ENCODE measurements at places on chromosomes 1 and 21.

DNA sequence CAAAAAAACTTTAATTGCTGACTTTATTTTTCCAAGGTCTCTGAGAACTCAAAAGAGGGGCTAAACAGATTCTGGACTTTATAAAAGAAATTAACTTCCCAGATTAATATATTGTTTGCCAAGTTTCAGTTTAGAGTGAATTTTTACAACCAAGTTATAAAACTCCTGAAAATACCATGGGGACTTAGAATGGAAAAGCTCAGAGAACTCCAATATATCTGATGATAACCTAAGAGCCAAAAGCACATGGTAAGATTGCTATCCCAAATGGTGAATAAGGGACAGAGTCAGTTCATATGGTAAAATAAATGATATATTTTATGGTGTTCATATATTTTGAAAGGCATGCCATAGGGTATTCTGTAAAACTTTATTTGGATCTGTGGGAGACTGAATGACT lies 470.9 kb downstream of the TTLL7 start:
- H3K4me3 ChIP-seq = no peak overlapping the region
- H3K4me1 ChIP-seq = no peaks in the 10 kb centered on the region

- no peak overlapping the region for H3K4me3 ChIP-seq
- no peaks in the 10 kb centered on the region for H3K36me3 ChIP-seq
- no peaks in the 10 kb centered on the region for H3K4me1 ChIP-seq
- no peaks in the 10 kb centered on the region for H3K27me3 ChIP-seq
- no peak overlapping the region for H3K27ac ChIP-seq
- DNase-seq = no peak
These were observed 57.6 kb upstream of the AK4 start for GRCh38 chr1:65090406-65090805.

- H3K4me1 ChIP-seq = no peaks in the 10 kb centered on the region
- DNase-seq = no peak
- no peak overlapping the region for H3K27ac ChIP-seq
- no peak overlapping the region for H3K4me3 ChIP-seq
These were observed 132.0 kb downstream of the C1orf21 start for GRCh38 chr1:184518736-184519357.

DNA sequence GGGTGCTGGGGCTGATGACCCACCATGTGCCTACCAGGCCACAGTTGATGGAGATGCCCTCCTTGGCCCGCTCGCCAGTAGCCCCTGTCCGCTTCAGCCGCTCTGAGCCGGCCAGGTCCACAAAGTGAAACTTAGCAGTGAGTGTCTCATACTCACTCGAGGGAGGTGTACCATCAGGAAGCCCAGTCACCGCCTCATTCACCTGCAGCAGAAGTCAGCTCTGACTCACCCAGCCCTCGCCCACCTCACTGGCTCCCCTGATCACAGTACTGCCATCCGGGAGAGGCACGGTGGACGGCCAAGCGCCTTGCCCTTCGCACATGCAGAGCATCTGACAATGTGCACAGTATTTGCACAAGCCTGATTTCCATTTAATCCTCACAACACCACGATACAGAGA lies 18.8 kb downstream of the KIF21B start:
- no peak for DNase-seq
- no peak overlapping the region for H3K27ac ChIP-seq
- H3K4me3 ChIP-seq = no peak overlapping the region
- H3K27me3 ChIP-seq = no peaks in the 10 kb centered on the region
- H3K4me1 ChIP-seq = no peaks in the 10 kb centered on the region

- peak within 1 kb of the TSS; percentile 80 for H3K4me3 ChIP-seq
- no peaks in the 10 kb centered on the region for H3K36me3 ChIP-seq
- no peak for DNase-seq
- H3K27ac ChIP-seq = peak within 1 kb of the TSS; percentile 97
- H3K27me3 ChIP-seq = no peaks in the 10 kb centered on the region
- H3K4me1 ChIP-seq = peaks cover 3% of the 10 kb centered on the region
These were observed at the start of gene NENF for GRCh38 chr1:212432661-212433576. Gene NENF (plus strand): TSS chr1:212432920. CDS start chr1:212432944, 24 bp downstream.

GRCh38 chr1:155570593-155570990 lies 8.0 kb upstream of the ASH1L start:
- no peak overlapping the region for H3K4me3 ChIP-seq
- no peaks in the 10 kb centered on the region for H3K27me3 ChIP-seq
- no peaks in the 10 kb centered on the region for H3K4me1 ChIP-seq
- H3K27ac ChIP-seq = no peak overlapping the region
- no peak for DNase-seq

DNA sequence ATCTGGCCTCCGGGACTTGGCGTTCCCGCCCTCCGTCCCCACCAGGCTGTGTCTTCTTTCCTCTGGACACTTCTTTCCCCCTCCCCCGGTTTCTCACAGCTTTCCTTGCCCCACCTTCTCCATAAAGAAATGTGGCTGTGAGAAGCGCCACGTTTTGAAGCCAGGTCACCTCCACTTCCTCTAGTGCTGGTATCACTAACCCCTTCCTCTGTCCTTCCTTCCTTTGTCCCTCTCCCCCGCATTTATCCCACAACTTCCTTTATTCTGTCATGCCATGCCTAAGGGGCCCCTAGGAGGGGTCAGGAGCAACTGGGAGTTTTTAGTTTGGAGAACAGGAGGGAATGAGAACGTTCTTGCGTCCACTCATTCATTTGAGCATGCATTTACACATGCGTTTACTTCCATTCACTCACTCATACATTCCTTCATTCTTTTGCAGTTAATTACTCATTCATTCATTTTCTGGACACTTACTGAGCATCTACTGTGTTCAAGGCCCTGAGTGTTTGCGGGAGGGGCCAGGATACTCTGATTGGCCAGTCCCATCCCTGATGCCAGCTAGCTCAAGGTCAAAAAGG lies 5.0 kb upstream of the ACOT11 start:
- no peaks in the 10 kb centered on the region for H3K36me3 ChIP-seq
- no peaks in the 10 kb centered on the region for H3K27me3 ChIP-seq
- H3K4me3 ChIP-seq = peak overlapping the region; percentile 63
- DNase-seq = no peak

GRCh38 chr1:94709891-94710581 lies 110.1 kb upstream of the SLC44A3 start:
- no peak overlapping the region for H3K27ac ChIP-seq
- H3K4me1 ChIP-seq = no peaks in the 10 kb centered on the region
- H3K27me3 ChIP-seq = no peaks in the 10 kb centered on the region
- no peak overlapping the region for H3K4me3 ChIP-seq
- no peak for DNase-seq

DNA sequence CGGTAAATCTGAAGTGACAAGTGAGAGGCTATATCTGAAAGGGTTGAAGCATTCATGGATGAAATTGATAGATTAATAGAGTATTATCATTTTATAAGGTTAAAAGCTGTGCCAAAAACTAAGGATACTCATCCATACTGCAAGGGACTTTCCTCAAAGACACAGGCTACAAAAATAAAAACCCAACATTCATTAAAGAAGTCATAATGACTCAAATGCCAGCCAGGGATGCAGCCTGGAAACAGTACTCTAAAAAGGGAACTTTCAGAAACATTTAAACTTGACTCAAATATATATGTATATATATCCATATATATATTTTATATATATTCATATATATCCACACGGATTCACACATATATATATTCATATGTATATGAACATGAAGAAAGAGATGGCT lies 1.1 kb upstream of the TIAM1 start:
- no peak for DNase-seq
- H3K4me1 ChIP-seq = no peaks in the 10 kb centered on the region
- no peak overlapping the region for H3K4me3 ChIP-seq
- H3K27ac ChIP-seq = no peak overlapping the region
- H3K27me3 ChIP-seq = peaks cover 6% of the 10 kb centered on the region

- no peak overlapping the region for H3K27ac ChIP-seq
- H3K36me3 ChIP-seq = no peaks in the 10 kb centered on the region
- DNase-seq = no peak
- H3K4me1 ChIP-seq = no peaks in the 10 kb centered on the region
- peaks cover 7% of the 10 kb centered on the region for H3K27me3 ChIP-seq
These were observed 180.7 kb downstream of the ZBTB18 start for GRCh38 chr1:244231572-244232315.

DNA sequence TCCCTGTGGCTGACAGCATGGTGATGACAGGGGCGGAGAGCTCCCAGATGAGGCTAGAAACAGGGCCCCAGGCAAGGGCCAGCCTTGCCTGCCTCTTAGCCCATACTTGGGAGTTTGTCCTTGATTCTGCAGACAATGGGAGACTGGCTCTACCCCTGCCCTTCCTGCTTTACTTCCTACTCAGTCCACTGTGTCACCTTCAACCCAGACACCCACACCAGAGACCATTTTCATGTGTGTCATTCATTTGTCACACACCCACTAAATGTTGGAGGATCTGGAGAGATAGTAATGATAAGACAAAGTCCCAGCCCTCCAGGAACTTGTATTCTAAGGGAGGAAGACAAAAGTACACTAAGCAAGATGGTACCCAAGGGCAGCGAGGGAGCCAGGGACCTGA lies 43.7 kb downstream of the SYT6 start:
- no peaks in the 10 kb centered on the region for H3K36me3 ChIP-seq
- no peak for DNase-seq
- H3K4me3 ChIP-seq = no peak overlapping the region
- no peaks in the 10 kb centered on the region for H3K4me1 ChIP-seq

GRCh38 chr1:7046314-7046713 lies 261.1 kb downstream of the CAMTA1 start:
- DNase-seq = no peak
- no peaks in the 10 kb centered on the region for H3K4me1 ChIP-seq
- H3K4me3 ChIP-seq = no peak overlapping the region
- no peaks in the 10 kb centered on the region for H3K36me3 ChIP-seq
- no peaks in the 10 kb centered on the region for H3K27me3 ChIP-seq
- no peak overlapping the region for H3K27ac ChIP-seq

GRCh38 chr1:223775054-223775453 lies 62.7 kb downstream of the CAPN2 start:
- no peaks in the 10 kb centered on the region for H3K27me3 ChIP-seq
- peaks cover 54% of the 10 kb centered on the region for H3K4me1 ChIP-seq
- H3K36me3 ChIP-seq = peaks cover 19% of the 10 kb centered on the region
- H3K4me3 ChIP-seq = no peak overlapping the region
- DNase-seq = no peak
- H3K27ac ChIP-seq = peak overlapping the region; percentile 80

DNA sequence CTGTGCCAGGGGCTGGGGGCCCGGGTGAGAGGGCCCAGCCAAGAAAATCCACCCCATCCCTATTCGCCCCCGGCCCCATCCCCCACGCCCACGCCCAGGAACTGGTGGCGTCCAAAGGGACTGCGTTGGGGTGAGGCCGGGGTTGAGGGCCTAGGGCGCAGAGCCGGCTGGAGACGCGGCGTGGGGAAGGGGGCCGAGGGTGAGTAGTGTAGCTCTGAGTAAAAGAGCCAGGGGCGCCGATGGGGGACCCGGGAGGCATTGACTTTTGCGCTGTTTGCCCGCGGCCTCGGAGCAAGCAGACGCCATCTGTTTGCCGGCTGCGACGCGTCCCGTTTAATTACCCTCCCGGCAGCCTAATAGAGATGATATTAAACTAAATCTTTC lies 3.5 kb upstream of the DMRTA2 start:
- peaks cover 18% of the 10 kb centered on the region for H3K27me3 ChIP-seq
- H3K4me1 ChIP-seq = no peaks in the 10 kb centered on the region
- DNase-seq = no peak
- H3K36me3 ChIP-seq = no peaks in the 10 kb centered on the region

DNA sequence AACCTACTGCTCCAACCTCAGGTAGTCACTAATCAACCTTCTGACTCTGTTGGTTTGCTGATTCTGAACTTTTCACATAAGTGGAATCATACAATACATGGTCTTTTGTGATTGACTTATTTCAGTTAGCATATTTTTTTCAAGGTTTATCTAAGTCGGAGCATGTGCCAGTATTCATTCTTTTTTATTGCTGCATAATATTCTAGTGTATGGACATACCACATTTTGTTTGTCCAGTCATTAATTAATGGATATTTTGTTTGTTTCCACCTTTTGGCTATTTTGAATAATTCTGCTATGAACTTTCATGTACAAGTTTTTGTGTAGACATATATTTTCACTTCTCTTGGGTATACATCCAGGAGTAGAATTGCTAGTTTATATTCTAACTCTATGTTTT lies 53.0 kb upstream of the LRRN2 start:
- H3K36me3 ChIP-seq = no peaks in the 10 kb centered on the region
- no peak overlapping the region for H3K27ac ChIP-seq
- DNase-seq = no peak
- no peaks in the 10 kb centered on the region for H3K4me1 ChIP-seq
- H3K27me3 ChIP-seq = peaks cover 14% of the 10 kb centered on the region
- no peak overlapping the region for H3K4me3 ChIP-seq
